Jurkat, Clone E6-1 (cell line): ENCODE measurements at places on chromosomes 6 and 20.

DNA sequence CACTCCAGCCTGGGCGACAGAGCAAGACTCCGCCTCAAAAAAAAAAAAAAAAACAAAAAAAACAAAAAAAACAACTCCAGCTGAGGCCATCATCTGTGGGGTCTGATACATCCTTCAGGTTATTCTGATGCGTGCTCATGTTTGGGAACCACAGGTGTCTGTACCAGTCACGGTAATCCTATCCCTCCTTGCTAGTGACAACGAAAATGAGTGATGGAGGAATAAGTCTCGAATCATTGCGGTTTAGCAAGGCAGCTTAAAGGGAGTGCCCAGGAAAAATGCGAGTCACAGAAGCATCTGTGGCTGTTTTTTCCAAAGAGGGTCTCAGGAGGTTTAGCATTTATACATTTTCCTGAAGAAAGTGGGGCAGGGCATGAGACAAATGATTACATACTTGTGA is 48.8 kb downstream of the MCUR1 start:
- peak; percentile 45 for DNase-seq

DNA sequence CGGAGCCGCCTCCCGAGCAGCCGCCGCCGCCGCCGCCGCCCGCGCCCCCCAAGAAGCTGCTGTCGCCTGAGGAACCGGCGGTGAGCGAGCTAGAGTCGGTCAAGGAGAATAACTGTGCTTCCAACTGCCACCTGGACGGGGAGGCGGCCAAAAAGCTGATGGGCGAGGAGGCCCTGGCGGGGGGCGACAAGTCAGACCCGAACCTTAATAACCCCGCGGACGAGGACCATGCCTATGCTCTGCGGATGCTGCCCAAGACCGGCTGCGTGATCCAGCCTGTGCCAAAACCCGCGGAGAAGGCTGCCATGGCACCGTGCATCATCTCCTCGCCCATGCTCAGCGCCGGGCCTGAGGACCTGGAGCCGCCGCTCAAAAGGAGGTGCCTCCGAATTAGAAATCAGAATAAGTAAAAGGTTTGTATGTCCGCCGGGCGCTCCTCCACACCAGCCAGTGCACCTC is 145.2 kb downstream of the SOBP start:
- no peak for DNase-seq

- no peak for DNase-seq
Measured at GRCh38 chr20:24211972-24212371, 223.4 kb upstream of the GGTLC1 start.

DNA sequence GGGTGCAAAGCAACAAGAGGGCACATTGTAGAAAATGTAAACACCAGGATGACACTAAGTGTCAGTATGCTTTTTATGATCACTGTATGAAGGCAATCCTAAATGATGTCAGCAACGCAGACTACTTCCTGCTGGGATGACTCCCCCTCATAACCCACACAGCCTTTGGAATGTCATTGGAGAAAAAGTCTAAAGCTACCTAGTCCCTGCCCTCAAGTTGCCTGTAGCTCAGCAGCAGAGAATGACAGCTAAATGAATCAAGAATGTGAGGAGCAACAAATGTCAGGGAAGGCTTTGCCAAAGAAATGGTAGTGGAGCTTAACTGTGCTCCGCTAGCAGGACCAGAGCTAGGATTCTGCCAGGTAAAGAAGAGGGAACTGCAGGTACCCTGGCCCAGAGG is 555.6 kb downstream of the CD83 start:
- no peak for DNase-seq

DNA sequence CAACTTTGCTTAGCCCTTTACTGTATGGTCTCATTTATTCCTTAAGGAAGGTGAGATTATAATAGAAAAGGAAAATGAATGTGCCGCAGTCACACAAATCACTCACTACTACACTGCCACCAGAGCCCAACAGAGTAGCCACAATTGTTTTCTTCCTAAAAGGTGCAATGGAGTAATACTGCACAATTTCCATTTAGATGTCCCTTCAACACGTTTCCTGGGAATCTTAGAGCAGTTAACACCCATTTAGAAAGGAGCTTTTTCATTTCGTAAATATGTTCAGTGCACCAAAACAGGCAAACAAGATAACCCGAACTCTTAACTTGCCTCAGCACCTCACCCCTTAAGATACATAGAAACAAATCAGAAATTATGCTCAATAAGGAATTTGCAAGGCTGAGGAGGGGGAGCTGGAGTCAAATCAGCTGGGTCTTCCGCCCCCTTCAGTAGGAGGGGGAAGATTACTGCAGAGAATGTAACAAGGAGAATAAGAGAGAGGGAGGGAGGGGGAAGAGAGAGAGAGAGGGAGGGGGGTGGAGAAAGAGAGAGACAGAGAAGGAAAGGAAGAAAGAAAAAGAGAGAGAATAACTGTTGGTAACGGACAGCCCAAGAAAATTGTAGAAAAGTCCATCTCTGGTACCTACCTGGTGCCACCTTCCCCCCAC is 155.5 kb downstream of the BCAS1 start:
- peak; percentile 37 for DNase-seq

GRCh38 chr20:59648466-59649070 is 44.2 kb downstream of the PHACTR3 start:
- DNase-seq: no peak

DNA sequence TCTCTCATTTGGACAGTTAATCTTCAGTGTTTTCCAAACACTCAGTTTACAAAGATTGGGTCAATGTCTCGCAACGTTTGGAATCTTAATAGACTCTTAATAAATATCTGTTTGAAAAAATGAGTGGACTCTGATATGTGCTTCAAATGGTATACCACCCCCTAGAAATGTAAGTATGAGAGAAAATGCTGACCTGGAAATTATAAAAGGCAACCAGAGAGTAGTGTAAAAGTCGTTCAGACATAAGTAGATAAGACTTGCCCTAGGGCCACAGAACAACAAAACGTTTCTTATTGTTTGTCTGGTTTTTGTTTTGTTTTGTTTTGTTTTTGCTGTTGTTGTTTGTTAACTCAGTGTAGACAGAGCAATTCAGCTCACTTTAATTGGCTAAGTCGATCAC is 97.4 kb upstream of the SPTLC3 start:
- no peak for DNase-seq

- DNase-seq: no peak
Measured at GRCh38 chr6:137933696-137934095, 66.6 kb downstream of the TNFAIP3 start.
